ENCODE measurements at places on chromosomes 2 and 18.

- no peak for DNase-seq
Measured at GRCh38 chr2:19894134-19894792, 7.5 kb downstream of the TTC32 start.

GRCh38 chr2:143140864-143141661, 11.8 kb downstream of the ARHGAP15 start:
- no peak for DNase-seq

GRCh38 chr2:156522864-156523440, 86.8 kb downstream of the GPD2 start:
- no peak for DNase-seq

DNA sequence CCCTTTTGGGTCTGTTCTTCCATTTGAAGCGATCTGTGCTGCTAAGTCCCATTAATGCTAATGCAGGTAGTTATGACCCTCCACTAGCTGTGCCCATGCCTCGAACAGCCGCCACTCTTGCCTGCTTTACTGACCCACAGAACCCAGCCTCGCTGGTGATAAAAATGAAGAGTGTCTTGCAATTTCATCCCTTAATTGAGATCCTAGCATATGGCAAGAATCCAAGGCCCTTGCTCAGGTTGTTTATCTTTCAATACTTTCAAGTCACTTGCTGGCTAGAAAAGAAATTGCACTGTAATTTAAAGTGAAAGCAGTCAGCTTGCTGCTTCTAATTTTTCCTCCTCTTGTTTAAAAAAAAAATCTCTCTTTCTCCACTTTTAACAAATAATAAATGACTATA, 73.6 kb downstream of the ZNF521 start:
- DNase-seq: no peak

- DNase-seq: no peak
Measured at GRCh38 chr2:223928113-223929006, 16.8 kb downstream of the WDFY1 start.

- DNase-seq: no peak
Measured at GRCh38 chr2:237876061-237876526, 16.7 kb downstream of the RAMP1 start.

DNA sequence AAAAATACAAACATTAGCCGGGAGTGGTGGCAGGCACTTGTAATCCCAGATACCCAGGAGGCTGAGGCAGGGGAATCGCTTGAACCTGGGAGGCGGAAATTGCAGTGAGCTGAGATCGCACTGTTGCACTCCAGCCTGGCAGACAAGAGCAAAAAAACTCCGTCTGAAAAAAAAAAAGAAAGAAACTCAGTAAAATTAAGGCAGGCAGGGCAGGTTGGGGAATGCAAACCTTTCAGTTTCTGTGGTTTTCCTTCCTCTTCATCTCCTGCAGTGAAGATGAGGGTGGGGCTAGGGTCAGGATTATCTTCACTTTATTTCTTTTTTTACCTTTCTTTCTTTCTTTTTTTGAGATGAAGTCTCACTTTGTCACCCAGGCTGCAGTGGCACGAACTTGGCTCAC, 43.2 kb upstream of the PSME4 start:
- DNase-seq: no peak

DNA sequence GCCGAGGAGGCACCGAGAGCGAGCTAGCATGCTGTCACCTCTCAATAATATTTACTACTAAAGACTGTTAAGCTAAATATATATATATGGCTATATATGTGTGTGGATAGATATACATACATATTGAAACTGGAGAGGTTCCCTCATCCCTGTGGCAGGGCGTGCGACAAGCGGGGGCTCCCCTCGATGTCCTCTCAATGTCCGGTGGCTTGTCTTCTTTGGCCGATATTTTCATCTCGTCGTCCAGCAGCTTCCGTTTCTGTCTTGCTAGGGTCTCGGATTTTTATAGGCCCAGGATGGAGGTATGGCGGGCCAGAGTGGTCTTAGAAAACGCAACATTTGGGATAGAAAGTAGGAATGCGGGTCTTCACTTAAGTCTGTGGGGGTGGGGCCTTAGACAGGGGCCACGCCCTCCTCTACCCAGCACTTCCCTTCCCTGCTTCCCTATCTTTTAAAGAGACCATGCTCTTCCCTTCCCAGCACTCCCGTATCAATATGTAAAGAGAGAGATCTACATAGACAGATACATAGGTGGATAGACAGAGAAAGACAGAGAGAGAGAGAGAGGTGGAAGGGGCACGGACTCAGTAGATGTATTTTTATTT, 866.8 kb downstream of the DSC3 start:
- DNase-seq: no peak

DNA sequence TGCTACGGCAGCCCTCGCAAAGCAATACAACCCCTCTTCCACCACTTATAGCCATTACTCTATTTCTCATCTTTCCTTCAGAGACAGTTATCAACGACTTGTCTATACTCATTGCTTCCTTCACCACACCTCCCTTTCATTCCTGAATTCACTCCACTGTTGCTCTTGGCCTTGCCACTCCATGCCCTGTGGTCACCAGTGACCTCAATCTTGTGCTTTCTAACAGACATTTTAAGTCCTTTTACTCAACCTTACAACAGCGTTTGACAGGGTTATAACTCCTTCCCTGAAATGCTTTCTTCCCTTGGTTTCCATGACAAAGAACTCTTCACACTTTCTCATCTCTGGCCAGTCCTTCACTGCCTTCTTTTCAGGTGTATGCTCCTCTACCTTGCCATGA, 90.6 kb upstream of the CCDC141 start:
- no peak for DNase-seq

GRCh38 chr18:79385708-79386341, 9.9 kb upstream of the NFATC1 start:
- DNase-seq: no peak

DNA sequence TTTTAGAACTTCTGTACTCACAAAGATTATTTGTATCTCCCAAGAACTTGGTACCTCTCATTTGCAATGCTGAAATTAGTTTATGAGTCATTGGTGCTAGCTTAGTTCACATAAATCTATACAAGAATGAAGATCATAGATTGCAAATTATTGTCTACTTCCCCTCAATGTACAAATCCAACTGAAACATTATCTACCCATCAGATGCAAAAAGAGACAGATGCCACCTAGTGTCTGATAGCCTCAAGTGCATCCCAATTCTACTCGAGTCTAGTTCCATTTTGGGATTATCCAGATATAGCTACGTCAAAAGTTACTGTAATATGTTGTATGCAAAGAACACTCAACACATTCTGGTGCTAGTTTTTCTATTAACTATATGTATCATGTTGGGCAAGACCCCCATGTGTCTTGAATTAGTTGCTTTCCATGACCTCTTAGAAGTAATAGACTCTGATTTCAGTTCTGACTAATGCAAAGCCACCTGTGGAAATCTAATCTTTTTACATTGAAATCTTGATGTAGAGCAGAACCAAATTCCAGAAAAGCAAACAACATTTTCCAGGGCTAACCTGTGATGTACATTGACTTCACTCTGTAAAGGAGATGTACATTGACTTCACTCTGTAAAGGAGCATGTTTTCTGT, 210.0 kb downstream of the RBM43 start:
- no peak for DNase-seq

- no peak for DNase-seq
Measured at GRCh38 chr18:11927497-11927896, 19.4 kb upstream of the MPPE1 start.

- DNase-seq: no peak
Measured at GRCh38 chr18:30288662-30289414, 753.7 kb downstream of the DSC3 start.

GRCh38 chr2:233706720-233707119, 6.0 kb upstream of the UGT1A5 start:
- DNase-seq: no peak

DNA sequence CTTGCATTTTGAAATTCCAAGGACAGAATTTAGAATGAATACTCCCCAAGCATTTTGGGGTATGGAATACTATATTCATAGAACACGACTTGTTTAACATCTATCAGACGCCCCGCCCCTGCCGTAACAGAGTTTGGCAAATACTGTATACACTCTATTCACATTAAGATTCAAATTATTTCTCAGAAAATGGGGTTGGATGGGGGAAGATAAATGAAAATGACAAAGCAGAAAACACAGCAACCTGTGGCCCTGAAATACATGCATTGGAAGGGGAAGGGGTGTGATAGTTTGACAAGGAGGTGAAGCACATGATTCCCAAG, 634.6 kb upstream of the SLC39A10 start:
- no peak for DNase-seq

DNA sequence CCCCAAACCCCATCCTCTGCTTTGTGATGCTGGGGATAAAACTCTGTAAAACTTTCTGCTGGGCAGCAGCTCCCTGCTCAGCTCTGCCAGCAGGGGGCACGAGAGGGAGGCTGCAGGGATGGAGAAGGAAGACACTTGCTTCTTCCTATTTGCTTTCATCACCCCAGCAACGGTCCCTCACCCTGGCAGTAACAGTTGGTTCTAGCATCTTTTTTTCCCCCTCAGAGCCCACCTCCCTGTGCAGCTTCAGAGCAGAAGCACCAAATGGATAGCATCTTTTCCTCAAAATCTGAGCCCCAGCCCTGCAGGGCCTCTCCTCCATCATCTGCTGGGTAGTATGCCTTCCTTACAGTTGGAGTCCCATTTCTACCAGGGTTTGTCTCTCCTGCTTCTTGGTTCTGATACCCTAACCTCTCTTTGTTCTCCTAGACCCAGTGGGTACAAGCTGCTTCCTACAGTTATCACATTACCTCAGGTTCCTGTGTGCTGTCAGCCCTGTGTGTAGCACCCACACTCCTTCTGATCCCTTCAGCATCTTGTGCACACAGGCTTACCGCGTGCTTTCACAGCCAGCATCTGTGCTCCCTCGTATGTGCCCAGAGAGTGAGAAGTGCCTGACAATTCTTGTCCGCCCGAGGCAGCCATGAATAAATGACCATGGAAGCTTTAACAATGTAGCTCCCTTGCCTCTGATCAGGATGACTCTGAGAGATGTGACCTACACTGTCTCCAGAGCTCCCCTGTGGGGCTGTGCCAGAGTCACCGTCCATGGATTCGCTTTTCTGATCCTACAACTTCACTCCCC, 14.5 kb downstream of the CKAP2L start:
- DNase-seq: peak; percentile 62

GRCh38 chr2:189249171-189249570, 69.6 kb upstream of the COL5A2 start:
- no peak for DNase-seq

DNA sequence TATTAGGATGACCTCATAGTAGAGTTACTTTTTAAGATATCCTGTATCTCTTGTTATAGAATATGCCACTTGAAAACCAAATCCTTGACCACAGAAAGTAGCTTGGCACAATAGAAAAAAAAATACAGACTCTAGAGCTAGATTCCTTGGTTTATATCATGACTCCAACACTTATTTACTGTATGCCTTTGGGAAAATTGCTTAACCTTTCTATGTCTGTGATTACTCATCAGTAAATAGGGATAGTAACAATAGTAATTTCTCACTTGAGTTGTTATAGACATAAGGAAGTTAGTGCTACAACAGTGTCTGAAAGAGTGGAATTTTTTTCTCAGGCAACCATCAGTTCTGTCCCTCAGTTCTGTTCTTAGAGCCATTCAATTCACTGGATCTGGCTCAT, 193.8 kb downstream of the GULP1 start:
- no peak for DNase-seq

DNA sequence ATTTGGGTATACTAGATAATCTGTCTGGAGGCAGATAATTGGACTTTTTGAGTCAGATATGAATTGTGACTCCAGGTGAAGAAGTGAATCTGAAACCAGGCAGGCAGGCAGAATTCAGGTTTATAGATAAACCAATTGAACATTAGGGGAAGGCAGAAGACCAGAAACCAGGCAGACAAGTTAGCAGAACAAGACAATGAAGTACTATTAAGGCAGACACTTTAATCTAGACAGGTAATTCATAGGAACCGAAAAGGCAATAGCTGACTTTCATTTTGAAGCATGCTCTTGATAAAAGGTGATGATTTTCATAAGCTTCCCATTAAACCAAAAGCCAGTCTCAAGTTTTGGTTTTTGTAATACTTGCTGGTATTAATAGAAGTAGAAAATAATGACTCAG, 19.3 kb upstream of the SLC4A10 start:
- no peak for DNase-seq

DNA sequence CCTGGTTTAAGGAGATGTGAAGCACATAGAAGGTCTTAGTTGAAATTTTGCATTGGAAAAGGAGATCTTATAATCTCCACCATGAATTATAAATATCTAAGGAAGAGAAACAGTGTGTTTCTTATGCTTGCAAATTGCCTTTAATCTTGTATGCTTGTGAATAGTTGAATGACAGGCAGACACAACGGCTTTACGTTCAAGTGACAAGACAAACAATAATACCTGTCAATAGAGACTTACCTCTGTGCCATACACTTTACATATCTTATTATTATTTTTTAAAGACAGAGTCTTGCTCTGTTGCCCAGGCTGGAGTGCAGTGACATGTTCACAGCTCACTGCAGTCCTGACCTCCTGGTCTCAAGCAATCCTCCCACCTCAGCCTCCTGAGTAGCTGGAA, 113.7 kb downstream of the QPCT start:
- DNase-seq: no peak

DNA sequence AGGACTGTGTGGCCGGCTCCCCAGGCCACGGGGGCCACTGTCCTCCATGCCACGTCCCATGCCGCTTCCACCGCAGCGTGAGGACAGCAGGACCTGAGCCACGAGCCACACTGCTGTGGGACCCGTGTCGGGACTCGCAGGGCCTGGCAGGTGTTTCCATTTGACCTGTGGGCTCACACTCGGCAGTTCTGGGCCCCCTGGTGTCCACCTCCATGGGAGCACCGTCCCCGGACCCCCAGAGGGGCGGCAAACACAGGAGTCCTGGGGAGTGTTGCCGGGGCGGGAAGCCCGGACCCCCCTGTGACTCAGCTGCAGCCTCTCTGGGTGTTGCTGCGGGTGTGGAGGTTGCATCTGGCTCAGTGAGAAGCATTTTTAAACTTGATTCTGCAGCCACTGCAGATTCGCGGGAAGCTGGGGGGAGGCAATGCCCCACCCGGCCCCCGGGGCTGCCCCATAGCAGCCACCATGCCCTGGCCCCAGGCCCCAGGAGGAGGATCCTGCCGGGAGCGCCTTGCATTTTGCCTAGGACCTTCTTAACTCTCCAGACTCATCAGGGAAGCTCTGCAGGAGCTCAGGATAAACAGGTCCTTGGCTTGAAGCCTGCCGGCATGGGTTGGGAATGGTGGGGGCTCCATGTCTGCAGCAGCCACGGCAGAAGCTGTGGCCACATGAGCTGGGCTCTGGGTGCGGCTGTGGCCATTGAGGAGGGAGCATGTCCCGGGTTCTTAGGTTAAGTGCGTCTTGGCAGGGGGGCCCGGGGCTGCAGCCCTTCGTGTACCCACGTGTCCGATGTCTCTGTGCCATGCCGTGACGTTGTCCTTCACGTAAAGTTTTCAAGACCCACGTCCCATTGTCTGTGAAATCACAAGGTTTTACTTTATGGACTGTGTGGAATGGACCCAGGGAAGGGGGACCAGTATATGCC, 30.9 kb downstream of the NFATC1 start:
- DNase-seq: no peak

- no peak for DNase-seq
Measured at GRCh38 chr2:68428746-68429145, 38.3 kb downstream of the FBXO48 start.

DNA sequence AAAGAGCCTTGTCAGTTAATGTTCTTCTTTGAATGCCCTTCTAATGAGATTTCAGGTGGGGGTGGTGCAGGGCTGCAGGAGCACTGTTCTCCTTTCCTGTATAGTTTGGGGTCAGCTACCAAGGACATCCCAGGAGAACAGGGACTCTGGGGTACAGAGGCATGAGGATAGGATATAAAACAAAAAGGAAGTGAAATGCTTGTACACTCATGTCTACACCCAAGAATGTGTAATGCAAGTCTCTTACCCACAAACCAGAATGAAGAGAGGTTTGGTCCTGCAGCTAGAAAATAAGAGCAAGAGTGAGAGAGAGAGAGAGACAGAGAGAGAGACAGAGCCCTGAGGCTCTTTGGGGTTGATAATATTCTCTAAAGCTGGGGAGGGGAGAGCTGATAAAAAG, 151.8 kb upstream of the KCTD1 start:
- no peak for DNase-seq
